IMR-90 (cell line): ENCODE measurements at places on chromosomes 3 and 15. TPM values are rescaled to one million over a fixed set of nuclear protein-coding genes. Genes with fewer than 3 reads are reported as not detected.

Gene HYAL1
- under 0.01 and 0.36 TPM in 2 replicates for total RNA-seq

DNA sequence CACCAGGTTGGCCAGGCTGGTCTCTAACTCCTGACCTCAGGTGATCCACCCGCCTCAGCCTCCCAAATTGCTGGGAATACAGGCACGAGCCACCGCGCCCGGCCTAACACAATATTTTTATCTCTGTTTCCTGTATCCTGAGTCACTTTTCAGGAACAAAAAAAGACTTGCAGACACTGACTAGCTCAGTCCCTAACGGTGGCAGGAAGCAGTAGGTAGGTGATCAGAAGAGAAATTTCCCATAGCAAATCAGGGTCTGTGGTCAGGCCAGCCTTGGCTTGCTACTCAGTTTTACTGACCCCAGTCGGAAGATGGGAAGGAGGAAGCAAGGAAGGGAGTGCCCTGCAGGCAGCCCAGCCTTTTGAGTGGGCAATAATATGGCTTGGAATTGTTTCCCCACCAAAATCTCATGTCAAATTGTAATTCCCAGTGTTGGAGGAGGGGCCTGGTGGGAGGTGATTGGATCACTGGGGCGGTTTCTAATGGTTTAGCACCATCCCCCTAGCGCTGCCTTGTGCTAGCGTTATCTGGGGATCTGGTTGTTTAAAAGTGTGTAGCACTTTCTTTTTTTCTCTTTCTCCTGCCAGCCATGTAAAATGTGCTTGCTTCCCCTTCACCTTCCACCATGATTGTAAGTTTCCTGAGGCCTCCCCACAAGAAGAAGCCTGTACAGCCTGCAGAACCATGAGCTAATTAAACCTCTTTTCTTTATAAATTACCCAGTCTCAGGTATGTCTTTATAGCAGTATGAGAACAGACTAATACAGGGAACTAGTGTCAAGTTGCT lies 19.5 kb upstream of the CDCP1 start:
- DNase-seq, result no peak

Gene UTS2B
- 0.72 and 0.83 TPM in 2 replicates for total RNA-seq

Gene TGM4
- under 0.01 TPM in 1 of 2 replicates, not detected in the other for total RNA-seq

DNA sequence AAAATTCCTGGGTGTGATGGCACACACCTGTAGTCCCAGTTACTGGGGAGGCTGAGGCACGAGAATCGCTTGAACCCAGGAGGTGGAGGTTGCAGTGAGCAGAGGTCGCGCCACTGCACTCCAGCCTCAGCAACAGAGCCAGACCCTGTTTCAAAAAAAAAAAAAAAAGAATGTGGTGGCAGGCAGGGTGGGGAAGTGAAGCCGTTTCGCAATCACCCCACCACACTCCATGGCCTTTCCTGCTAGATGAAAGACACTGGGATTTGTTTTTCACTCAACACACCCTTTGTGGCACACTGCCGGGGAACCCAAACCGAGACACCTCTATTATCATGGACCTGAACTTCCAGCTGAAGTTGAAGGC lies 172.4 kb upstream of the IQSEC1 start:
- no peak for DNase-seq

DNA sequence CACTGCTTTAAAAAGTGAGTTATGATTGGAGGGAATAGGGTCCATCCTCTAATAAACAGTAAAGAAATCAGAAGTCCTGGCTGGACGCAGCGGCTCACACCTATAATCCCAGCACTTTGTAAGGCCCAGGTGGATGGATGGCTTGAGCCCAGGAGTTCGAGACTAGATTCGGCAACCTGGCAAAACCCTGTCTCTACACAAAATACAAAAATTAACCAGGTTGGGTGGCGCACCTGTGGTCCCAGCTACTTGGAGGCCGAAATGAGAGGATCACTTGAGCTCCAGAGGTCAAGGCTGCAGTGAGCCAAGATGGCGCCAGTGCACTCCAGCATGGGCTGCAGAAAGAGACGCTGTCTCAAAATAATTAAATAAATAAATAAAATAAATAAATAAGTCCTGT lies 171.2 kb downstream of the POTEB3 start:
- DNase-seq, result no peak

DNA sequence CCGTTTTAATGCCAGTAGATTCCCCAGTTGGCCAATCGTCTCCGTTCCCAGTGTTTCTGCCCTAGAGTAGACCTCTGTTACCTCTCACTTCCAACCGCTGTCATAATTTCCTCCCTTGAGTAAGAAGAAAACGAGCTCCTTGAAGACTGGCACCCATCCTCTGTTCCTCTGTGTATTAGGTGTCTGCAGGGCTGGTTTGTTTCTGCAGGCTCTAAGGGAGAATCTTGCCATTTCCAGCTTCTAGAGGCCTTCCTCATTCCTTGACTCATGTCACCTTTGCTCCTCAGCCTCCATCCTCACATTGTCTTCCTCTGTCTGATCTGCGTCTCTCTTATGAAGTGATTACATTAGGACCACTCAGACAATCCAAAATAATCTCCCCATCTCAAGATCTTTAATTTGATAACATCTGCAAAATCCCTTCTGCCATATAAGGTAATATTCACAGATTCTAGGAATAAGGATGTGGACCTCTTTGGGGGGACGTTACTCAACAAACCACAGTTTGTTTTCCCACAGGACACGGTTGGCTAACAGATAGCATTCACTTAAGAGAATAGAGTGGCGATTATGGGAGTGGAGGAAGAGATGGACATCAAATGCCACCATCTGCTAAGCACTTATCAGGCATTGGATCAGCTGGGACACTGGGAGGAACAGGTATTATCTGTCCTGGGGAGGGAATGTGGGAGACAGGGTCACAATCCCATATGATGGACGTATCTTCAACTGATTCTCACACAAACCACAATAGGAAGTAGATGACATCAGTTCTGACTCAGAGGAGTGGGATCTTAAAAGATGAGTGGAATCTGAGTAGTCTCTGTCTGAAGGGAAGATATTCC lies 17.1 kb downstream of the ARHGAP31 start:
- DNase-seq, result peak; percentile 89

- no peak for DNase-seq
Measured at GRCh38 chr3:67875858-67876257, 221.4 kb upstream of the SUCLG2 start.

- no peak for DNase-seq
Measured at GRCh38 chr15:33191591-33191990, 2.9 kb downstream of the FMN1 start.

GRCh38 chr3:17742880-17743657 lies 638 bp upstream of the TBC1D5 start:
- DNase-seq, result no peak

Gene SLC9C1
- not detected in 2 replicates for total RNA-seq

DNA sequence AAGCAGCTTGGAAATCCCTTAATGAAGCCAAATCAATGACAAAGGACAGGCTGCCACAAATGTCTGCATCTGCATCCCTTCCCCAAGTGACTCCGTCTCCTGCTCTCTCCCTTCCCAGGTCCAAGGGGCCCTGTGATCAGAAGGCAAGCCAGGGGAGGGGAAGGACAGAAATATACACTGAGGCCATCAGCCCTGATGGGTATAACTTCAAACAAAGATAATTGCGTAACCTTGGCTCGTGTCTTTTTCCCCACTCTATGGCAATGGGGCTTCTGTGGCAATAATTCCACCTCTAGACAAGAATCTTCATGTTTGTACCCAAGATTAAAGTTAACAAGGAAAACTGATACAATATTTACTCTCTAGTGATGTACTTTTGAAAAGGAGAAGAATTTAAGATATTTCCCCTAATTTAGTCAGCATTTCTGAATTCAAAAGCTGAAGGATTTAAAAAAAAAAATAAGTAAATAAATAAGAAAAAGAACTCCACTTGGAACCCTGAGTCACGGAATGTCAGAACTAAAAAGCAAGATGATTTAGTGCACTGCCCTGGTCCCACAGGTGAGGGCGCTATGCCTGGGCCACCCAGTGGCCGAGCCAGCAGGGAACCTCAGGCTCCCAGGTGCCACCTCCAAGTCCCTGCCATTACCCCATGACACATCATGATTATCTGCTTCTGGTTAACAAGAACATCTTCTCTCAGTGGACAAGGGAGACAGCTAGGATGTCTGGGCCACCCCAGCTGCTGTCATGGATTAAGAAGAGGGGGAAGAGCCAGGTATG lies 154.5 kb downstream of the STT3B start:
- no peak for DNase-seq

Gene BUB1B
- total RNA-seq, result 24.7 and 31.9 TPM in 2 replicates

DNA sequence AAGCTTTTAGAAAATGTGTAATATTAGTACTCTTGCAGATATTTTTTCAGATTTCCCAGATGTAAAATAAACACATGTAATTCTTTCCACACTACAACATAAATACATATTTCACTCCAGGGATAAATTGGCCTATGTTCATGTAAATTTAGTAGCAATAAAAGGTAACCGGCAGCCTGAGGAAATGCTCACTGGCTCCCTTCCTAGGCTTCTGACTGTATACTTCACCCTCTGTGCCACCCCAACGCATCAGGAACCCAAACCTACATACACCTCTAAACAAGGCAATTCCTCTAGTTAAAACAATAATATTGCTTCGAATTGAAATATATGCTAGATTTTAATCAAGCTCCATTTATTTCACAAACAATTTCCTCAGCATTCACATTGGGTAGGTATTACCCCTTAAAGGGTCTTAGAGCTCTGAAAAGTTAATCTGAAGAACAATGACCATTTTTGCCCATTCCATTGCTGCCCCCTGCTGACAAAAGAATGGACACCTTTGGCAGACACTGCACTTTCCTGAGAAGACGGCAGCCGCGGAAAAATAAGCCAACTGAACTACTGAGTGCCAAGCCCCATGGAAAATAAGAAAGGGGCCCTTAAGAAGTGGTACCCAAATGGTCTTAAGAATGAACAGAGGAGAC lies 212.5 kb downstream of the OSBPL10 start:
- DNase-seq, result peak; percentile 58

Gene TRH
- not detected in 2 replicates for total RNA-seq

DNA sequence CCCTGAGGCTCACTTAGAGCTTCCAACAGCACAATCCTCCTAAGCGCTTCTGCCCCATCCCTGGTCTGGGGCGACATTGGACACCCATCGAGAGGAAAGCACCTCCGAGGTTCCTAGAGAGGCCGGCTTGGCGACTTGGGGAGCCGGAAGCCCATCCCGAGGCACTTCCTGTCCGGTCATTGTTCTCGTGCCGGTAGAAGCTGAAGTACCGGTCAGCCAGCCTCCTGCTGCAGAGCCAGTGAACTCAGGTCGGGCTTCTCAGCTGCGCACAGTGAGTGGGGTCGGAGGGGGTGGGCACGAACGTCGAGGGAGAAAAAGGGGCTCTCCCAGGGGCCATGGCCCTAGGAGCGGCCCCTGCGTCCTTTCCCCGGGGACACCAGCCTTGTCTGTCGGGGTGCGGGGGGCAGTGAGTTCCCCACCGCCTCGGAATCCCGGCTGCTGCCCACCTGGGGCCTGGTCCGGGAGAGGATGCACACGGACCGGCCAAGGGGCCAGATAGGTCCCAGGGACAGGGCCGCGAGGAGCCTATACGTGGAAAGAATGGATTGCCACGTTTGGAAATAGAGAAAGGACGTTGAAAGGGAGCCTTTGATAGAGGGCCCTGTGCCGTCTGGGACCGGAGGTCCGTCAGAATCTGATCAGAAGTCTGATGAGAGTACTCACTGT lies at the start of gene ZNF35:
ZNF35 (plus strand) TSS at position 169 of the 666 bp plus-strand sequence. CDS start 2,336 bp downstream, outside the sequence.
- DNase-seq, result peak; percentile 92

- DNase-seq, result no peak
Measured at GRCh38 chr15:63677778-63678177, 80.6 kb downstream of the FBXL22 start.
